ENCODE measurements at places on chromosomes 12 and 14.

- DNase-seq, result peak; percentile 42
Observed at GRCh38 chr14:65850429-65851135, 438.1 kb downstream of the FUT8 start.

- no peak for DNase-seq
Observed at GRCh38 chr12:47218191-47218654, 138.5 kb upstream of the AMIGO2 start.

DNA sequence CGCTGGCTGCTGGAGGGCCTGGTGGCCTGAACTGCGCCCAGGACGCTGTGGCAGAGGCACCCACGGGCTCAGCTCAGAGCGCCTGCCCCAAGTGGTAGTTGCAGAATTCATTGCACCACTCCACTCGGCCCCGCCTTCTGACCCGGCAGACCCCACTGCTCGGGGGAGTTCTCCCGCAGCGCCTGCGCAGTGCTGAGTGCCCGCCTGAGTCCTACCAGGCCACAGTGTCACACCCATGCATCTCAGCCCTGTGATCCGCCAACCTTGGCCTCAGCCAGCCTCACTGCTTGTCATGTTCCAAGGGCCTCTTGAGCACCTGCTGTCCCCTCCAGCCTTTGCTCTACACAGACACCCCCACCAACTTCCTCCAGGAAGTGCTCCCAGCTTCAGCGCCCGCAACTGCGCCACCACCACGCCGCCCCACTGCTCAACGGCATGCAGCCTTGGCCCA, 12.2 kb downstream of the DEGS2 start:
- peak; percentile 57 for DNase-seq

DNA sequence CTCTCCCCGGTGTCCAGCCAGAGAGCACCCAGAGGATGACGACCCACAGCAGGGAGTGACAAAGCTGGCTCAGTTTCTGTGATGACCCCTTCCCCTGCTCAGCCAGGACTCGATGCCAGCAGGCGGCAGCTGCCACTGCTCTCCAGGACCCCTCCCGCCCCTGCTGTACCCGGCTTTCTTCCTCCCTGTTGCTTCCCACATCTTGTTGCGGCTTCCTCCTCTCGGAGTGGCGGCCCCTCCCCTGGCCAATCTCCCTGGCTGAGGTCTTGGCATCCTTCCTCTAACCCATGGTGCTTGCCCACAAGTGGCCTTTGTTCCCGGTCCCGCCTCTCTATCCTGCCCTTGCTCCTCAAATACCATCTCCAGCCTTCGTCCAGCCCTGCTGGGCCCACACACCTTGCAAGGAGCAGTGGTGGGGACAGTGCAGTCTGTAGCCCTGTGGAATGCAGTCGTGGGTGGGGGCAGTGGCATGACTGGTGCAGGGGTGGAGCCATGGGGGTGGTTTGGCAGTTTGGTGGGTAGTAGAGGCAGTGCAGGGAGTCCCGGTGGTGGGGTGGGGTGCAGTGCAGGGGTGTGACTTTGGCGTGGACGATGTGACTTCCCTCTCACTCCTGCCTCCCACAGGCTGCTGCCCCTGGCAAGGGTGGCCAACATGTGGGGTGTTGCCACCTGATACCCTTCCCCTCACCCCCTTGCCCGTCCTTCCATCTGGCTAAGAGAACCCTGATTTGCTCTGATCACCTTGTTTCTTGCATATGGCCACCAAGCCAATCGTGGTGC, 16.3 kb upstream of the BEGAIN start:
- DNase-seq, result no peak

DNA sequence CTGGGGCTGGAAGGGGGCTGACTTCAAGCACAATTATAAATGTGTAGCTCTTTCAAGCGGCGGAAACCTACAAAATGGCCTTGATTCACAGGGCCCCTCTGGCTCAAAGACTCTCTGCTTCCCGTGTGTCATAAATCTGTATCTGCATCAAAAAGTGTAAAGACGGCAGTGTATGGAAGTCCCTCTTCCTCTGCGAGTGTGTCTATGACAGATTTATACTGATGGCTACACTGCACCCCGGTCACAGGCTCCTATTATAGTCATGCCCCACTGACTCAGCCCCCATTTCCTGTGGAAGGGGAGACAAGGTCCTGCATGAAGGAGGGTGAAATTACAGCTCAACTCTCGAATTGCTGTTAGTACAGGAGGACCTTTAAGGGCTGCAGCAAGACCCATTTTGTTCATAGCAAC, 68.6 kb downstream of the HMGA2 start:
- DNase-seq, result no peak
